Lung microvascular endothelial cell (primary cell): ENCODE measurements at places on chromosomes 2 and 18.
A peak's percentile ranks its signal among the peaks of the same experiment; 100 is the strongest.

DNA sequence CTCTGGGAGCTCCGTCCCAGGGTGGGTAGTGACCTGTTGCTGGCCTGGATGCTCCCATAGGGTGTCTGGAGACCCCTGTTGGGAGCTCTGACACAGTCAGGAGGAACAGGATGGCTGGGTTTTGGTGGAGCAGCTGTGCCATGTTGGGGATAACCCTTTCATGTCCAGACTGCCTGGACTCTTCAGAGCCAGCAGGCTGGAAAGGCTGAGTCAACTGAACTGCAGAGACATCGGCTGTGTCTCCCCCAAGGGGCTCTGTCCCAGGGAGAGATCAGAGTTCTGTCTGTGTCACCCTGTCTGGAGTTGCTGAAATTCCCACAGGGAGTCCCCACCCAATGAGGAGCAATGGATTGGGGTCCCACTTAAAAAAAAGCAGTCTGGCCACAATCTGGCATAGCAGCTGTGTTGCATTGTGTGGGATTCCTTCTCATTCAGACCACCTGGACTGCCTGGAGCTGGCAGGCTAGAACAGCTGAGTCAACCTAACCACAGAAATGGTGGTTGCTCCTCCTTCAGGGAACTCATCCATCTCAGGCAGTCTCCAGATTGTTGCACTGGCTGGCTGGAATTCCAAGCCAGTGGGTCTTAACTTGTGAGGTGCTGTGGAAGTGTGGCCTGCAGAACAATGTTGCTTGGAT is 37.2 kb downstream of the AGPS start:
- DNase-seq = no peak

GRCh38 chr2:217736776-217737550 is 265.8 kb downstream of the TNS1 start:
- no peak for DNase-seq

DNA sequence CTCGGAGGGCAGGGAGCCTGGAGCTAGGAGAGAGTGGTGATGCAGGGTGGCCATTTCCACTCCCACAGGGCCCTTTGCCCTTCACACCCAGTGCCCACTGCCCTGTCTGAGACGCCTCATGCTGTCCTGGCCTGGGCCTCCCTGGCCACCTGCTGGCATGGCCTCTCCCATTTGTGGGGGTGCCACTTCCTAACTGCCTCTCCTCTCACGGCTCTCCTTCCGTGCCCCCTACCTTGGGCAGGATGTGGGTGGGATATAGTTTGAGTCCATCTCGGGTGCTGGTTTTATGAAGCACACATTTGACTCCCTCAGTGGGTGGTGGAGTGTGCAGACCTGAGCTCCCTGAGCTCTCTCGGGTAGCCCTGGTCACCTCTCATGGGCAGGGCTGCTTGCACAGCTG is 46.0 kb downstream of the DGKD start:
- no peak for DNase-seq

DNA sequence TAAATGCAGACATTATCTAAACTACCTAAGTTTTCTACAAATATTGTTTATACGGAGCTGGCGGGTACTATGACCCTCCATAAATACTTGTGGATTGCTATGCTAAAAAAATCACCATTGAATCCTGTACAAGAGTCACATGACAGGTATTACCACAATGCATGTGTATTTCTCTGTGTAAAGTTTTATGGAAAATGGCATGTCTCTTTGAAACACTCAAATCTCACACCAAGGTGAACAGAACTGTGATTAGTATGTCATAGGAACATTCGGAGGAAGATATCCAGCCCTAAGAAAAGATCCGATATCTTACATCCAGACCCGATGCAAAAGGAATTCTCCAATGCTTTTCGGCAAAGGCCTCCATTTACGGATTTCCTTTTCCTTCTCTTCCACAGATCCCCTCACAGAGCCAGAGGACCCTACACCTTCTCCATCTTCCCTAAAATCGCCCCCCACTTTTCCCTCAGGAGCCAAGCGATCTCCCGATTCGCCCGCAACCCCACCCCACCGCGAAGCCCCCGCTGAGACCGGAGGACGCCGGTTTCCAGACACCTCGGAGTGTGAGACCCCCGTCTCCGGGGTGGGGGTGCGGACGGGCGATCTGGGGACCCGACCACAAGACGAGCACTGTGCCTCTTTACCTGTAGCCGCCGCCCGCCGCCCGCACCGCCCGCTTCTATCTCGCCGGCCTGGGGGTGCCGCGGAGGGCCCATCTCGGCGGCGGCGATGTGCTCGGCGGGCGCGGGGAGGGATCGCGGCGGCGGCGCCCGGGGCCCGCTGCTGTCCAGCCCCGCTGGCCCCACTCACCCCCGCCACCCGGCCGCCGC is 1.2 kb downstream of the SAP130 start:
- peak; percentile 34 for DNase-seq

GRCh38 chr2:240904216-240905175 is 1.6 kb upstream of the CROCC2 start:
- DNase-seq = no peak

- DNase-seq = no peak
These were observed 552.0 kb upstream of the NRP2 start for GRCh38 chr2:205130111-205130829.

- no peak for DNase-seq
These were observed 115.2 kb downstream of the MAPK4 start for GRCh38 chr18:50675043-50675442.

DNA sequence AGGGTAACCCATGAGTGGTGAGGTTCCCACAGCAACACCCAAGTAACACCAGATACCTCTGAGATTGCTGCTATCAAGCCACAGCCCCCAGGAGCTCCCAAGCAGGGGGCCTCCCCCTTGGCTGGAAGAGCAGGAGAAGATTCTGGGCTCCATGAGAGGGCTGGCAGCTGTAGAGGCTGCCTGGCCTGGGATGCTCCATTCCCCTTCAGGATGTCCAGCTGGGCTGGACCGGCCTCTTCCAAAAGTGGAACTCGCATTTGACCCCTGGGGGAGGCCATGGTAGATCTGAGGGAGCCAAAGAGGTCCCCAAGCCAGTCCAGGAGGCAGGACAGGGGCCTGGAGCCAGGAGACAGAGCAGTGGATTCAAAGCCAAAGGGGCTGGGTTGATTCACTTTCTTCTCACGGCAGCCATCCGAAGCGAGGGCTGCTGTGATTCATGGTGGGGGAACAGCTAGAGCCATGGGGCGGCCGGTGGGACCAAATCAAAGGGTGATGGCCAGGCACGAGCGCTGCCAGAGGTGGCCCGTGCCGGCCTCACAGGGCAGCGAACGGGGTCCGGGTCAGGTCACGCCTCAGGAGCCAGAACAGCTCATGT is 95.3 kb upstream of the ID2 start:
- DNase-seq = no peak

DNA sequence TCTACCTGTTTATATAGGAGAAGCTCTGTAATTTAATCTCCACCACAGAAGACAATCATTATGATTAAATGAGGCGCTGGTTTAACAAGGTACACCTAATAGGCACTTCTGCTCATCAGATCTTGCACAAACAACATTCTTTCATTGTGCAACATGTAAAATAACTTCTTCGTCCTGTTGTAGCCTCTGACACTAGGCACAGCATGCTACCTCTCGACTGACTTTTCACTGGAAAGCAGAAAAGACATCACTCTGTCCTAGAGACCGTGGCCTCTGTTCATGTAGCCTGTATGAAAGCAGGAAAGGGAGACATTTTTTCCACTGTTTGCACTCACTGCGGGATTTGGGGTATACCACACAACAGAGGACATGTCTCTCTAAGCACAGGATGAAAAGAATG is 316.5 kb downstream of the IRS1 start:
- DNase-seq = no peak

DNA sequence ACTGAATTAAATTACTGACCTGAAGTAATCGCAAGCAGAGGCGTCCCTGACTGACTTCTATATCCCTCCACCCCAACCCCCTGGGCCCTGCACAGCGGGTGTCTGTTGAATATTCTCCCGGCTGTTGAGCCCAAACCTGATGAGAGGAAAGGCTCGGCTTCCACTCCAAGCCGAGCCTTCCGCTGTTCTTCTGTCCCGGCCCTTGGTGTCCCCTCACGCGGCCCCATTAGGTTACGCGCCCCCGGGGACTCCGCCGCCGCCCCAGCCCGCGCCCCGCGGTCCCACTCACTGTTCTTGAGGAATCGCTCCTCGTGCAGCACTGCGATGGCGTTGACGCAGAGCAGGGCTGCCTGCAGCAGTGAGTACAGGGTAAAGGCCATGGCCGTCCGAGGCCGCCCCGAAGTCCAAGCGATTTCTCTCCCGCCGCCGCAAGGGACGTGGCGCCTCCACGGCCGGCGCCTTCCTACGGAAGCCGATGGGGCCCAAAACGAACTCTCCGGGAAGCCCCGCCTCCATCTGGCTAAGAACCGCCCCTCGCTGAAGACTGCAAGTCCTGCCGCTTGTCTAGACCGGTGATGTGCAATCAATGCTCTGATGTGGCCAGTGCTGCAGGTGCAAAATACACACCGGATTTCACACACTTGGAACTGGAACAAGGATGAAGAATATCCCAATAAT is at the start of gene IER3IP1:
IER3IP1 (minus strand) TSS at position 467 of the 678 bp plus-strand sequence; CDS start at position 380, 87 bp downstream.
- DNase-seq = peak; percentile 95

DNA sequence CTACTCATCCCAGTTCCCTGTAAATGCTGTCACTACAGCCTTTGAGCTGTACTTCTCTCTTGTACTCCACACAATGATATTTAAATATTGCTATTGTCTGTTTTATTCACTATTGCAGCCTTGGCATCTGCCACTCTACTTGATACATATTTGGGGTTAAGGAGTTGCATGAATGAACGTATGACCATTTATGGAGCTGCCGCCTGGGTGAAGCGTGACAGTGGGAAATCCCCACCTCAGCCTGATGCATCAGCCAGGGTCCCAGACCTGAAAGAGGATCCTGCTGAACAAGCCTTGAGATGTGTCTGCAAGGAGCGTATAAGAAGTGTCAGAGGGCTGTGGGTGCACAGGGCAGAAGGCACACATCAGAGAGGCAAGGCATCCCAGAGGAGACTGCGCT is 39.1 kb downstream of the MRPL35 start:
- DNase-seq = no peak

DNA sequence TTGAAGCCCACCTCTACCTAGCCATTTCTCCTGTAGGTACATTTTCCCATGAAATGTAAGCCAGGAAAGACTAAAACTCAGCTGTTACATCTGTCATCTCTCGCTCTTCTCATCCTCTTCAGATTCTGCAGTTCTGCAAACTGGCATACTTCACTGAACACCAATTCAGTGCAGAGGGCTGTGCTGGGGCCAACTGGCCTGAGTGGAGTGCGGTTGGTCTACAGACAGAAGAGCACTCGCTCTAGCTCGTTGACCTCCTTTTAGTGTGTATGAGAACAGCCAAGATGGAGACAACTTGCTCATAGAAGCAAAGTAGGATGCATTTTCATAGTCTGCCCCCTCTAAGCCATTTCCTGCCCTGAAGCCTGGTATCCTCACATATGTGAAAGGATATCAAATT is 862.6 kb downstream of the BCL11A start:
- no peak for DNase-seq

DNA sequence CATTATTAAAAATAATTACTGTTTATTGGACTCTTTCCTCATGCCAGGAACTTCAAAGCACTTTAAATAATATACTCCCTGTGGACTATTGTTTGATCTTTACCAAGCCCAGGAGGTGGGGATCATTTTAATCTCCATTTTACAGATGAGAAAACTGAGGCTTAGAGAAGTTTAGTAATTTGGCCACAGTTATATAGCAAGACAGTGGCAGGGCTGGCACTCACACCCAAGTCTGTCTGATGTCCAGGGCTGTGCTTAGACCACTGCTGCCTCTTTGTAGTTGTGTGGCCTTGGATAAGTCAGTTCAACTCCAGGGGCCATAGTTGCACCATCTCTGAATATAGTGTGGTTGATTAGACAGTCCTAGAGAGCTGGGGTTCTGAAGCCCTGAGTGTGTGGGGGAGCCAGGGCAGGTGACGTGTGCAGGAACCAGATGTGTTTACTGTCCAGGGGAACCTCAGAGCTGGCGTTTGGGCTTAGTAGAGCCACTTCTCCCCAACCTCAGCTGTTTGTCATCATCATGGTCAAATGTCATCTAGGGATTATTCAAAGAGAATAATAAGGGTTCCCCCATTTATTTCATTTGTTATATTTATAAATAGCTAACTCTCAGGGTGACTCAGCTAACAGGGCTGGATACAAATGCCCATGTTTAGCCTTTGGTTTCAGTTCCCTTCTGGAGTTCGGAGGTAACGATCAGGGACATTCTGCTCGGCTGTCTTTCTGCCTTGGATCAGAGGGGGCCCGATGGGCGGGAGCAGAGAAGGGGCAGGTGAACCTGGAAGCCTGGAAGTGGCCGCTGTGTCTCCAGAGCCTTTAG is 68.0 kb downstream of the BOLA3 start:
- DNase-seq = no peak

GRCh38 chr18:5879479-5879882 is 15.8 kb downstream of the TMEM200C start:
- DNase-seq = peak; percentile 48

DNA sequence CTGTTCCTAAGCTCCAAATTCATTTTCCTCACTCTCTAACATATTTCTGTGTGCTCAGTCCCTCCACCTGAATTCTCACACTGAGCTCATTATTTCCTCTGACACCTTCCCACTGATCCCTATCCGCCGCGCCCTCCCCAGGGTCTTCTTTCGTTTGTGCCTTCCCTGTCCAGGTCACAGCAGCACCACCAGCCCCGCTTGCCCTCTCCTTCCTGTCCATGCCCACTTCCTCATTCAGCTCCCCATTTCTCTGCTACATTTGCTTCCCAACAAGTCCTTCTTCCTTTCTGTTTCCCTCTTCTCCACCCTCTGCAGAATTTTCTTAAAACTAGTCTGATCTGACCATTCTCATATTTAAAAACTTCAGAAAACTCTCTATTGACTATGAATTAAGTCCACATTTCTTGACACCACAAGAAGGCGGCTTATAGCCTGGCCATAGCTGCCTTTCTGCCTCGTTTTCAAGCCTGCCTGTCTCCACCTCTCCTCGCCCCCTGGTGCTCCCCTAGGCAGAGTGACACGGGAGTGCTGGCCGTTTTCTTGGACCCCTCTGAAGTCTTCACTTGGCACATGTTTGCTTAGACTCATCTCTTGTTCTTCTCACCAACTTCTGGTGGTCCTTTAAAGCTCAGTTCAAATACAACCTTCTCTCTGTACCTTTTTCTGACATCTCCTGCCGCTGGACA is 138.7 kb upstream of the BOD1L2 start:
- DNase-seq = no peak
